Central memory CD4-positive, alpha-beta T cell (primary cell): ENCODE measurements at places on chromosomes 4 and X.

DNA sequence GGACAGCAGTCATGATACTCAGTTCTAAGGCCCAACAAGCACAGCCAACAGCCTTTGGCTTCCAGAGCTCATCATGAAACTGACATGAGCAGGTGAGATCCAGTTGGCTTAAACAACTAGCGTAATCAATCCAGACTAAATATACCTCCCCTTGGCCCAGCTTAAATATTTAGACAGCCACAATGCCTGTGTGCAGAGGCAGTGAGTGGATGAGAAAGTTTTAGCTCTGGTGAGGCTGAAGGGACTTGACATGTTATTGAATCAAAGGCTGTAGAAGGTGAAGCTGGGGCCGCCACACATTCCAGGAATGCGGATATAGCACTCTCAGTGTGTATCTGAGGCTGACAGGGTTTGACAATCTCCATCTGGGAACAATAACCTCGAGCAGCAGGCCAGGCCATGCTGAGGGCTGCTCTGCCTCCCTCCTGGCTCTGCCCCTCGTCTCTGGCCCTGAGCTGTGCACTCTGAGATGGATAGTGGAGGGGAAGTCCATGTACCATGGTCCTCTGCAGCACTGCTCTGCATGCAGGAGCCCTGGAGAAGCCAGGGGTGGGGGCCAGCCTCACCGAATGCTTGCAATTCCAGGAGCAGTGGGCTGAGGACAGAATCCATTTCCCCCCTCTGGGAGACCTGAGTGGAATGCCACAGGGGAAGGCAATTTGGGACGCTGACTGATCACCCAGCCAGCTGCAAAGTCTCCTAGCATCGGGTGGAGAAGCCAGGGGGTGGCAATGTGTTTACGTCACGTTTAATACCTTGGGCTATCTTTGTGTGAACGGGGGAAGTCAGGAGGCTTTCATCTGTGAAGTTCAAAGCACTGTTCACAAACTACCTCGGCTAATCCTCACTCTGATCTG, 37.3 kb upstream of the RASL11B start:
- DNase-seq = no peak

DNA sequence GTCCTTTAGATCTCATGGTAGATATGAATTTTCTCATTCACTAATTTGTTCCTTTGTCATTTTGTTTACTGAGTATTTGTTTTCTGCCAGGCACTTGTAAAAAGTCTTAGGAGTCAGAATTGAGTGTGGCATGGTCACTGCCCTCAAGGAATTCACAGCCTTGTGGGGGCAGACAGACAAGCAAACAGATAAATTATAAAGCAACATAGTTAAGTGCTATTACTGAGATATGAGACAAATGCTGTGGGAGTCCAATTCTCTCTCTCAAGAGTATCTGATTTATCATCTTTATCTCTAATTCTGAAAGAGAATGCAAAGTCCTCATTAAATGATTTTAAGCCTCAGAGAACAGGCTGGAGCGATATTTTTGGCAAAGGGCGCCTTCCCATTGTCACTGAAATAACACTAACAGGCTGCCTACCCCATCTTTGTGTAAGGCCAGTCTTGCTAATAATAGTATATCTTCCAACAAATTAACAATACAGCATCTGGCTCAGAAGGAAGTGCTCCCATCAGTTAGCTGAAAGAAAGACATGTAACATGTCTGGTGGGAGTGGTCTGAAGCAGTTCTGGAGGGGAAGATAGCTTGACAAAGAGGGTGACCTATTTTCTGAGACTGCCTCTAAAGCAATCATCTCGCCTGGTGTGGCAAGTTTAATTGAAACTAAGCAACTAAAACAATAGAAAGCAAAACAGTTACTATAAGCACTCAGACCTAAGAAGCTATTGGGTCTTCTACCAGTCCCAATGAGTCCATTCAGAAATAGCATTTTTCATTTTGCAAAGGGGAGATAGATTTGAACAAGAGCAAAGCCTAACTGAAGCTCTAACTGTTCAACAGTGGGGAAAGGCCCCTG, 61.5 kb upstream of the AMOT start:
- DNase-seq = no peak

DNA sequence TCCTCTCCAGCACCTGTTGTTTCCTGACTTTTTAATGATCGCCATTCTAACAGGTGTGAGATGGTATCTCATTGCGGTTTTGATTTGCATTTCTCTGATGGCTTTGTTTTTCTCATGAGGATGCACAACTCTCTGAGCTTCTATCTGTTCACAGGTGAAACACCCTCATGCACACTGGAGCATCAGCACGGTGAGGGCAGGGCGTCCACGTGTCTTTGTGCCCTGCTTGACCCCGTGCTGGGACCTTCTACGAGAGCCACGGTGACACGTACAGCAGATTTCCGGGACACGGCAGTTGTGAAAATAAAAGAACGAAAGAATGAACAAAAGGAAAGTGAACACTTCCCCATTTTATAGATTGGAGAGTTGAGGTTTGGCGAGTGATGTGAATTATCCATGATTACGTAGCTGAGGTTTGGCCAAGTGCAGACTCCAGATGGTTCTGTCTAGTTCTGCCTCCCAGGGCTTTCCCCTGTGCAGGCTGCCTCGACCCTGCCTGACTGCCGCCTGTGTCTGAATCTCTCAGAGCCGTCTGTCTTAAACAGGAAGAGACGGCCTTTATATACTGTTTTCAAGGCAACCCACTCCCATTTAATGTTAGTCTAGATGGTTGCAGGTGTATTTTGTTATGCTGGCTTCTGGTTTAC, 67.8 kb upstream of the SORBS2 start:
- DNase-seq = no peak

- DNase-seq = no peak
These were observed 15.7 kb upstream of the RUFY3 start for GRCh38 chr4:70706044-70706461.

DNA sequence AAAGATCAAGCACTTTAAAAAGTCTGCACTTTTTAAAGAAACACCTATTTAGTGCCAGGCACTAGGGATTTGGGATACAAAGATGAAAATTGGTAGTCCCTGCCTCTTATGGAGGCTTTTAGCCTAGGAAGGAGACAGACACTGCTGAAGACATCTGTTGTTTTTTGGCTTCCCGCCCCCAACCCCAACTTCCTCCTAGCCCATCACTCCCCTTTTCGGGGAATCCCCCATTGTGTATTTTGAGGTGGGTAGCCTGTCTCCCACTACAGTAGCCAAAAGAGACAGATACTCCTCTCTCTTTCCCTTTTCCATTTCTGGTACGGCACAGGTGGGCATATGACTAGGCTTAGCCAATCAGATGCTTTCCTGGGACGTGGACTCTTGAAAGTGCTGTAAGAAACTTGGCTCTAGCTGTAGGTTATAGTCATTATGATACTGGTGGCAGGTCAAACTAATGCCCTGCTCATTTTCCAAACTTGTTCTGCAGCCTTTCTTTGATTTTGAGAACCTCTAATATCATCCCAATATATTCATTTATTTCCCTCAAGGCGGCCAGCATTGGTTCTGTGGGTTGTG, 194.6 kb upstream of the RBPJ start:
- peak; percentile 9 for DNase-seq

- DNase-seq = no peak
These were observed 969.3 kb upstream of the FTHL17 start for GRCh38 chrX:32041181-32041580.
